ENCODE measurements at places on chromosomes 4 and X.

DNA sequence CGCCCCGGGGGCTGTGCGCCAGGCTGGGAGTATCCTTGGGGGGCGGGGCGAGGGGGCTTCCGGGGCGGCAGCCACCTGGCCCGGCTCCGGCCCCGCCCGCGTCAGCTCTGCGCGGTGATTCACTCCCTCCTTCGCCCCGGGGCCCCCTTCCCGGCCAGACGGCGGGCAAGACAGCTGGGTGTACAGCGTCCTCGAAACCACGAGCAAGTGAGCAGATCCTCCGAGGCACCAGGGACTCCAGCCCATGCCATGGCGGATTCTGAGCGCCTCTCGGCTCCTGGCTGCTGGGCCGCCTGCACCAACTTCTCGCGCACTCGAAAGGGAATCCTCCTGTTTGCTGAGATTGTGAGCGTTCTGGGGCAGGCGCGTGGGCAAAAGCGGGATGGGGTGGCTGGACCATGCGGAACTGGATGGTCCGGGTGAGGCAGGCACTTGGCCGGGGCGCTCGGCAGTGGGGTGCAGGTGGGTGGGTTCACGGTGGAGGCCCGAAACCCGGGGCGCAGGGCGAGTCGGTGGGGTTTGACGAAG lies at the start of gene PLP2:
Gene PLP2, plus strand, starts transcription at position 147 of the 528 bp plus-strand sequence. Its CDS starts 103 bp downstream, at position 250.
- no peak for DNase-seq

GRCh38 chr4:16952896-16953630 lies 54.6 kb upstream of the LDB2 start:
- DNase-seq, result no peak

GRCh38 chr4:53557669-53558064 lies 33.6 kb downstream of the LNX1 start:
- no peak for DNase-seq

GRCh38 chrX:38618180-38618579 lies 56.8 kb downstream of the TSPAN7 start:
- DNase-seq, result no peak

DNA sequence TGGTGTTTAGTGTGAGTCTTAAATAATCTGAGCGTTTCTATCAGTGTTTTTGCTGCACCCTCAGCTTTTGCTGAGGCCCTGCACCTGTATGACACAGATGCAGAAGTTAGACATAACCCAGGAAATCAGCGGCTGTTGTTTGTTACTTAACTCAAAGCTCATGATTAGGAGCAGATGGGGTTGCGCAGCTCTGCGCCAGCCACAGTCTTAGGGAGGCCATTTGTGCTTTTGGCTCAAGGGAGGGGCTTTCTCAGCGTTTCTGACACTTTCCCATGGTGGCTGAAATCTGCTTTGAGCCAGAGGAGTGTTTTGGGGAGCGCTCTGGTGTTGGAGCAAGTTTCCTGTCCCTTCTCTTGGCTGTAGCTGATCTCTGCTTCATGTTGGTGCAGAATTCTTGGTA lies 433.8 kb downstream of the NAF1 start:
- DNase-seq, result no peak

- DNase-seq, result no peak
These were observed 111.4 kb downstream of the NYX start for GRCh38 chrX:41558531-41558930.

DNA sequence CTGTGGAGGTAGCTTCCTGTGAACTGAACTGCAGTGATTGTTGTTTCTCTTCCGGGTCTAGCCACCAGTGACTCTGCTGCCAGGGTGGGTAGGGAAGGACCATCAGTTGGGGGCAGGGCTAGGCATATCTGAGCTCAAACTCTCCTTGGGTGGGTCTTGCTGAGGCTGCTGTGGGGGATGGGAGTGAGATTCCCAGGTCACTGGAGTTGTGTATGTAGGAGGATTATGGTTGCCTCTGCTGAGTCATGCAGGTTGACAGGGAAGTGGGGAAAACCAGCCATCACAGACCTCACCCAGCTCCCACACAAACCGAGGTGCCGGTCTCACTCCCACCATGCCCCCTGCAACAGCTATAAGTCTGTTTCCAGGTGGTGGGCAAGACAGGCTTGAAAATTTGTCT lies 1937.8 kb downstream of the PCDH7 start:
- no peak for DNase-seq

DNA sequence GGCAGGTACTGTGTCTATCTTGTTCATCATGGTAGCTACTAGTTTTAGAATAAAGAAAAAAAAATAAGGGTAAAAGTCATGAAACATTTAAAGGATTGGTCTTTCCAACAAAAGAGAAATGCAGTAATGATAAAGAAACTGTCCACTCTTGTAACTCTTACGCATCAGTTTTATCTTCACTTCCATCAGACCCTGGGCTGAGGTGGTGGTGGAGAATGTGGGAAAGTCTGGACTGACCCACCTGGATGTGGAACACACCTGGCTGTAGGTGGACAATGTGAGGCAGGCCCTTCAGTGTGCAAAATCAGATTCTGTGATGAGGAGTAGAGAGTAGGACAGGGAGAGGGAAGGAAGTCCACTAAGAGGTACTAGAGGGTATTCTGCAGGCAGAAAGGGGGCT lies 128.6 kb downstream of the RASL11B start:
- DNase-seq, result no peak

DNA sequence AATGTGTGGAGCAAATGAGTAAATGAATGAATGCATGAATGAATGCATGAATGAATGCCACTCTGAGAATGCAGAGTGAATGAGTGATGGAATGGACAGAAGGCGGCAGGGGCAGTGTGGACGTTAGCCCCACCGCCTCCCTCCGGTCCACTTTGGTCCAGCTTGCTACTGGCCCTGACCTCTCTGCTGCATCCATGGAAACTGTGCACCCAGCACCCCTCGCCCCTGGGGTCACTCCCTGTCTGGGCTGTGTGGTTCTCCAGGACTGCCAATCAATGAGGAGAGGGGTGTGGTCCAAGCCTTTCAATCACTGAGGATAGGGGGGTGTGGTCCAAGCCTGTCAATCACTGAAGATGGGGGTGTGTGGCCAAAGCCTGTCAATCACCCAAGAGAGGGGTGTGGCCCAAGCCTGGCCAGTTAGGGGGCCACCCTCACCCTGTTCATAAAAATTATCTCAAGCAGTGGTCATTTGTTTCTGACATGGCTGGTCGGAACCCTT lies 39.2 kb upstream of the ASMTL start:
- no peak for DNase-seq

- DNase-seq, result no peak
These were observed 146.5 kb downstream of the IL1RAPL2 start for GRCh38 chrX:104712515-104712914.

DNA sequence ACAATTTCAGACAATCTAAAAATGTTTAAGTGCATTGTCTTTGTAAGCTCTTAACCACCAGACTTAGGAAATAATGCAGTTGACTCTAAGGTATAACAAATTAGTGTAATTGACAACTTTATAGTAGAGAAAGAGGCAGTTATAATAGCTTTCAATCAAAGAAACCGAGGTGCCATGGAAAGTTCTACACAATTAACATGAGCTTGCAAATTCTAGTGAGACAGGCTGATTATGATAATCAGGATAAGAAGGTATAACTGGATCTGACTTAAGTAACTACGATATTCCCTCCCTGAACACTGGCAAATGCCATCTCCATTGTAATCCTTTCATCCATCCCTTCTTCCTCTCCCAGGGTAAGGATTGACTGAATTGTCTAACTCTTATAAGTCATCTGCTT lies 11.4 kb upstream of the KLHL5 start:
- no peak for DNase-seq

DNA sequence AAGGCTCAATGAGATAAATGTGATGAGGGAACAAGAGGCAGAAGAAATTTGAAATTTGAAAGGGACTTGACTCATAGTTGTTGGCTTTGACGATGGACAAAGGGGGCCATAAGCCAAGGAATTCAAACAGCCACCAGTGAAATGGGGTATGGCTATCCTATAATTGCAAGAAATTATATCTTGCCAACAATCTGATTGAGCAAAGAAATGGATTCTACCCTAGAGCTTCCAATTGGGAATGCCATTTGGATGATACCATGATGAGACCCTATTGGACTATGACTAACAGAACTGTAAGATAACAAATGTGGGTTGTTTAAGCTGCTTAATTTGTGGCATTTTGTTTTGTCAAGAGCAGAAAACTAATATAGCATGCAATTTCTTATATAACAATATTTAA lies 270.1 kb upstream of the ARSJ start:
- no peak for DNase-seq

GRCh38 chr4:213971-214370 lies 89.7 kb downstream of the ZNF718 start:
- DNase-seq, result no peak

DNA sequence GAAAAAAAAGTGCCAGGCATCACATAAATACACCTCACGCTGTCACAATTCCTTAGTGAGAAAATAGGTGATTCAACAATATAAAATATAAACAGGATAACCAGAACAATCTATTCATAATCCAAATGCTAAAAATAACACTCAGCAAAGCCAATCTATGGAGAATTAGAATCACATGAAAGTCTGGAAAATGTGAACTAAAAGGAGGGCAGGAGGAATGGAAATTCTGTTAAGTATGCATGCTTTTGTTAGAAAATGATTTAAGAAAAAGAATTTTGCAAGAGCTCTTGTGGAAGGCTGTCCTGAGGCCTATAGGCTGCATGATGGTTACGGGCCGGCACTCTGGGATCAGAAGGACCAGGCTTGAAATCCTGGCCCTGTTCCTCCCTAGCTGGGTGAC lies 70.6 kb upstream of the PROM1 start:
- no peak for DNase-seq

GRCh38 chrX:148913971-148914370 lies 413.6 kb downstream of the AFF2 start:
- DNase-seq, result no peak

DNA sequence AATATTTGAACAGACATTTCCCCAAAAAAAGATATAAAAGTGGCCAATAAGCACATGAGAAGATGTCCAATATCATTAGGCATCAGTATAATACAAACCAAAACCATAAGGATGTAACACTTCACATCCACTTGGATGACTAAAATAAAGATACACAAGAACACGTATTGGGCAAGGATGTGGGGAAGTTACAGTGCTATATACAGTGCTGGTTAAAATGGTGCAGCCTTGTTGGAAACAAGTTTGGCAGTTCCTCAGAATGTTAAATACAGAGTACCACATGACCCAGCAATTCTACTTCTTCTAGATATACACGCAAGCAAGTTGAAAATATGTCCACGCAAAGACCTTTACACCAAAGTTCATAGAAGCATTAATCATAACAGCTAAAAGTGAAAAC lies 58.9 kb downstream of the HAUS3 start:
- no peak for DNase-seq

- no peak for DNase-seq
These were observed 29.8 kb upstream of the RELL1 start for GRCh38 chr4:37715889-37716402.

- DNase-seq, result no peak
These were observed 261.7 kb upstream of the FAM241A start for GRCh38 chr4:111883557-111883999.

DNA sequence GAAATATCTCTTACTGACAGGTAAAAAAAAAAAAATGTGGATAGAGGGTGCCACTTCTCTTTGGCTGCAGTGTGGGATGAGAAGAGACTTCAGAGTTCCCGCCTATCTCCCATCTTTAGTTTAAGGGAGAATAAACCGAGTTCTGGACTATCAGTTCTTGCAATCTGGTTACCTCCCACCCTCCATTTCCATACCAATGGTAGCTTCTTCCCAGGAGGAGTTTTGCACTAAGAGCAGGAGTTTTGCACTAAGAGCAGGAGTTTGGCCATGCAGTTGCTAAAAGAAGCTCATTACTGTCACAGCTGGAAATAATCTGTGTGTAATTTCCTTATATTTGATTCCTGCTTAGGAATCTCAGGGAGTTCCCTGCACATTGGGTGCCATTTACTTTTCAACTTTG lies 10.8 kb upstream of the GUCY1B1 start:
- no peak for DNase-seq

- DNase-seq, result no peak
These were observed 3.8 kb downstream of the FGF16 start for GRCh38 chrX:77450996-77451395.

GRCh38 chr4:76950956-76951671 lies 1.6 kb downstream of the SEPTIN11 start:
- DNase-seq, result no peak

DNA sequence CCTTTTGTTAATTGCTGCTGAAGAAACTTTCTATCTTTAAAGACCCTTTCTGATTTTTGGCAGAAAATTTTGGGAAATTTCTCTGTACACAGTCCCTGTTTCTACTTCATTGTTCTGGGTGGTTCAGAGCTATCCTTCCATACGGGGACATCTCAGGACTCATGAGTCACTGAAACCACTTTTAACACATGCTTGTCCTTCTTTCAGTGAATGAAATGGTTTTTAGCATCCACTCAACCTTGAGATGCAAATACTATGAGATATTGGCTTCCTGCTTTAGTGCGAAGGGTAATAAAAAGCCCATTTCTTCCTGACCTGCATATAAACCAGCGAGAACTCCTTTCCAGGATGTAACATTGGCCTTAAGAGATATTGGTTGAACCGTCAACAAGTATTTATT lies 158.0 kb downstream of the REPS2 start:
- no peak for DNase-seq

DNA sequence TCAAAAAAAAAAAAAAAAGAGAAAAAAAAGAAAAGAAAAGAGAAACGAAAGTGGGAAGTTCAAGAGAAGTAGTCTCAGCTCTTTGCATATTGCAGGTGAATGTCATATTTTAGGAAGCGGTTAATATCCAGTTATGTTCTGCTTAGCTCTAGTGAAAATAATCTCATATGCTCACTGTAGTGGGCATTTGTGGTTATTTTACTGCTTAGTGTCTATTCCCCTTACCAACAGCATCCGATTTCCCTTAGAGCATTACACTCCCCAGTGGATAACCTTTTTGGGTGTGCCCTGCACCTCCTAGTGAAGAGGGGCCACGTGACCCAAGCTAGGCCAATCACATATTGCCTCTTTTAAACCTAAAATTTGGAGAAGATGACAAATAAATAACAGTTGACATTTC lies 111.2 kb upstream of the ZNF827 start:
- DNase-seq, result no peak
